Coronary artery (tissue), 2 donors: ENCODE measurements at places on chromosomes 12 and 14.

GRCh38 chr12:51335931-51336330, 10.5 kb downstream of the CELA1 start:
- no peak for DNase-seq

- no peak for DNase-seq
These were observed 381.4 kb downstream of the TMEM117 start for GRCh38 chr12:44217146-44217883.

DNA sequence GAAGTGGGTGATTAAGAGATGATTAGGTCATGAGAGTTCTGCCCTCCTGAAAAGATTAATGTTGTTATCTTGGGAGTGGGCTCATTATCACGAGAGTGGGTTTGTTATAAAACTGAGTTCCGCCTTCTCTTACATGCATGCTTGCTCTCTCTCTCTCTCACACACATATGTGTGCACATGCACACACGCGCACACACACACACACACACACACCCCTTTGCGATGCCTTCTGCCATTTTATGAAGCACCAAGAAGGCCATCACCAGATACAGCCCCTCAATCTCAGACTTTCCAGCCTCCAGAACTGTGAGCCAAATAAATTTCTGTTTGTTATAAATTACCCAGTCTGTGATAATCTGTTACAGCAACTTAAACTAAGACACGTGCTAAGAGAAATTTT, 5.7 kb upstream of the SLC41A2 start:
- no peak for DNase-seq

DNA sequence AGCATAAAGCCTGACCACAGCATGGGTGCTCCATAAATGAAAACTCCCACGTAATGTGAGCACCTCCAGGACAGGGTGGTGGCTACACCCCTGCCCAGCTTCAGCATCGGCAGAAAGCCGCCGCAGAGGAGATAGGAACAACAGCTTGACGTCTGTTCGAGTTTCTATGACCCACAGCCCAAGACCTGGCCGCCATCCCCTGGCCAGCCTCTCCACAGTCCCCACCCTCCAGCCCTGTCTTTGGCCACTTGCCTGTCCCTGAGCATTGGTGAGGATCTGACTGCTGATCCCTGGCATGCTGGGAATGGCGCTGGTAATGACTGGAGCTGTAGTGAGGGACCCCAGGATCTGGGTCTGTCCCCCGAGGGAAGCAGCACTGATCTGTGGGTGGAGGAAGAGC, 21.3 kb downstream of the POU6F1 start:
- no peak for DNase-seq

GRCh38 chr12:128594521-128594920, 229.2 kb downstream of the SLC15A4 start:
- no peak for DNase-seq

DNA sequence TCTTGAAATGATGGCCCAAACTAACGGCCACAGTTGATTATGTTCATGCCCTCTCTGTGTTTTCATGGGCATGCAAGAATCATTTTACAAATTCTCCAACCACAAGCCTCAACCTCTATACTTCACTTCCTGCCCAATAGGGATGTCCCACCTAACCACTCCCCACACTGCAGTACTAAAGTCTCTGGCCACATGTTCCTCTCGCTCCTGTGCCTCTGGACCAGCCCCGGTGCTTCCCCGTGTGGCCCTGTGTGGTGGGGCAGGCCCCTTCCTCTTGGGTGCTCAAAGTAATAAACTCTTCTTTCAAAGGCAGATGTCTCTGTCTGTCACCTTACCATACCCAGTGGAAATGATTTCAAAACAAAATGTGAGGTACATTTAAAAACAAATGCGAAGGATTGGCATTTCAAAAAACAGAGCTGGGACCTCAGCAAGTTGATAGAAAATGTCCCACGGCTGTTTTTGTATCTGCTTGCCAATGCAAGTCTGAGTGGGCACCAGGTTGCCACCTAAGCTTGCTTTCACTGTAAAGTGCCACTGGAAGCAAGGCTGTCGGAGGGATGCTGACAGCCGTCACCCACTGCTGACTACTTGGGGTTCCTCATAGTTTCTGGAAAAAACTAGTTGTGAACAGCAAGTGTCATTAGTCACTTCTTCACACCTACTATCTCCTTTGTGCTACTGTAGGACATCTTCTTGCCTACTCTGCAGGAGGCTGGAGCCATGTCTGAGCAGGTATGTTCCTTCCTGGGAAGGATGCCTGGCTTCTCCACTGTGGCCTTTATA, 8.2 kb upstream of the SERPINA11 start:
- DNase-seq: peak; percentile 26

- DNase-seq: no peak
These were observed 23.5 kb upstream of the INF2 start for GRCh38 chr14:104665657-104666522.
